ENCODE measurements at places on chromosomes 1 and 21.

- no peak for DNase-seq
Observed at GRCh38 chr1:41349361-41350054, 11.7 kb upstream of the FOXO6 start.

DNA sequence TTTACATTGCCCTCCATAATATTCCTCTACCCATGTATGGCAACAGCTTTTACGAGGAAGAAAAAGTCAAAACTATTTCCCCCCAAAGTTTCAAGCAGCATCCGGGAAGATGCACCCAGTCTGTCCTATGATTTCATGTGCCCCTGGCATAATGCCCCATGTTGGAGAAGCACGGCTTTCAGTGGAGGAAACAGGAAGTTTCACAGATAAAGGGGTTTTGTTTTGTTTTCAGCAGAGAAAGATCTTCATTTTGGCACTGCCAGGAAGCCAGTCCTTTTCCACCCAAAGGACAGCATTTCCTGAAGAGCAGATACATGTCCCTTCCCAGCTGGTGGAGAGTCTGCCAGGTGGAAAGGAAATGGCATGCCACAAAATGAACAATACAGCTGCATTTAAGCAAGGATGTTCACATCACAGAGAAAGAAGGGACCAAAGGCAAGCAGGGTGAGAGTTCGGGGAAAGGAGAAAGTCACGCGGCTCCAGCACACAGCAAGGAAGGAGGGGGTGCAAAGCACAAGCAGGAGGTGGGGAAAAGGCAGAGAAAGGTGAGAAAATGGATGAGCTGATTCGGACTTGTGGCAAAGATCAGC lies 95.3 kb upstream of the HIVEP3 start:
- DNase-seq = peak; percentile 15

- no peak for DNase-seq
Observed at GRCh38 chr21:45469273-45470086, 64.5 kb downstream of the COL18A1 start.

- DNase-seq = peak; percentile 38
Observed at GRCh38 chr1:50474859-50475809, 51.9 kb upstream of the DMRTA2 start.

DNA sequence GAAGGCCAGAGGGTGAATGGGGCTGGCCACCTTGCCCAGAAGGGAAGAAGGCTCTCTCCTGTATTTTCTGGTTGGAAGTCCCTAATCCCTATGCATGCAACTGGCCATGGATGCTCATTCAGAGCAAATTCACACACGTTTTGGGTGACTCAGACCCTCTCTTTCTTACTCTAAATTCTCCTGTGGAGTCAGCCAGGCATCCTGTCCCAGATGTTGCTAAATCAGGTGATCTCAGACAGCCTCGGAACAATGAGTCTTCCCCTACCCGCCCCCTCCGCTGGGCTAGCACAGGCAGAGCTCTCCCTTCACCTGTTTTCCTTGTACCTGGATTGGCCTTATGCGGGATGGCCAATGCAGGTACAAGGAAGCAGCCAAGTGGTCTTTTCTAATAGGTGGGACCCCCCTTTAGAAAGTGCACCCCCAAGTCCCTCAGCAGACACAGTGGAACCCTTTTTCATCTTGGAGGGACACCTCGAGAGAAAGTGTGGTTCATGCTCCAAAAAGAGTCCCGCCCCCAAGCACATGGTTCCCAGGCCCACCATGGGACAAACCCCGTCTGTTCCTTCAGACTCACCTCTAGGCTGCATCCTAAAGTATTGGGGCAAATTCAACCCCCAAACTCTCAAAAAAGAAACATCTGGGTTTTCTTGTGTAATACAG lies 8.6 kb downstream of the S100A6 start:
- no peak for DNase-seq

- DNase-seq = no peak
Observed at GRCh38 chr1:11144570-11145256, 44.4 kb upstream of the ANGPTL7 start.

- no peak for DNase-seq
Observed at GRCh38 chr21:37710546-37711285, 205.5 kb downstream of the KCNJ6 start.

- no peak for DNase-seq
Observed at GRCh38 chr1:18290740-18291412, 183.3 kb downstream of the IGSF21 start.

- peak; percentile 56 for DNase-seq
Observed at GRCh38 chr1:183622884-183623785, 12.4 kb downstream of the ARPC5 start.

- DNase-seq = no peak
Observed at GRCh38 chr1:79708646-79709265, 702.2 kb upstream of the ADGRL4 start.

DNA sequence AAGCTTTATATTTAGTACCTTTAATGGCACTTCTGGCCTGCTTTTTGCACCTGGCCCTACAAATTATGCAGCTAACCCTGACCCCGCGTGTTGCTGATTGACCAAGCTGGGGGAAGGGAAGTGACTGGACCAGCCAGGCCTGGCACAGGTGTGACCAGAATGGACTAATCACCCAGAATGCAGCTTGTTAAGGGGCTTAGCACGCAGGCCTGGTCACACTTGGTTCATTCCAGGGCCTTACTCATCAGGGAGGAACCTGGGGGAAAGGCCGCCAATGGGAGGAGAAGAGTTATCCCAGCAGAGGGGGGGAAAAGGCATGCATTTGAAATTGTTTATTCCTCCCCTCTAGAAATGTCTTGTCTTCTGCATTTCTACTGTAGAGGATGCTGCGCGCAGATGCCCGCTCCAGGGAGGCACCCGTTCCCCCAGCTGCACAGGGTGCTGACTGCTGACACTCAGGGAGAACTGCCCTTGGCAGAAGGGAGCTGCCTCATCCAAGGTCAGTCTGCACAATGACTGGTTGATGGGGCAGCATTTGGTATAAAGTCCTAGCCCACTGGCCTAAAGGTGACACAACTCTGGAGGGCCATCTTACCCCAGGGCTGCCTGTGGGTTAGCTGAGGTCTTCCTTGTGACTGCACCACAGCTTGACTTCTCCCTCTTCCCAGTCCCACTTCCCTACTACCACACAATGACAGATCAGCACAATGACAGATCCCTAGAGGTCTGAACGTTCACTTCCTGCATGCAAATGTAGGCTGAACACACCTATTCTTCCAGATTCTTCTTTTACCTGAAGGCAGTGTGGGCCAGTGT lies 29.0 kb downstream of the DHCR24 start:
- DNase-seq = no peak

GRCh38 chr1:231340328-231341013 lies 2.4 kb downstream of the SPRTN start:
- no peak for DNase-seq

- DNase-seq = no peak
Observed at GRCh38 chr1:231446138-231446537, 24.1 kb upstream of the EGLN1 start.

DNA sequence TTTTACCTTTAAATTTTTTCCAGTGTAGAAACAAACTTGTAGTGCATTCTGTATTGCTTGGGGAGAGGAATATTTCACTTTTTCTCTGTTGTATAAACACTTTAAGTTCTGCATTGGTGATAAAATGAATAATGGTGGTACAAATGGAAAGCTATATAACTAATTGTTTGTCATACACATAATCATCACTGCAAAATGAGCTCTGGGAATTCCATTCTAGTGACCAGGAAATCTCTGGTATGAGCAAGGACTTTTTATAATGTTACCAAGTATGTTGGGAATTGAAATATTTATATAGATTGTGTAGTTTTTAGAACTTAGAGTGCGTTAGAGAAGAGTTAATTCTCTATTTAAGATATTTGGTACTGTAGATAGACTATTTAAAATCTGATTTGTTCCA lies 5.0 kb upstream of the FMN2 start:
- no peak for DNase-seq

DNA sequence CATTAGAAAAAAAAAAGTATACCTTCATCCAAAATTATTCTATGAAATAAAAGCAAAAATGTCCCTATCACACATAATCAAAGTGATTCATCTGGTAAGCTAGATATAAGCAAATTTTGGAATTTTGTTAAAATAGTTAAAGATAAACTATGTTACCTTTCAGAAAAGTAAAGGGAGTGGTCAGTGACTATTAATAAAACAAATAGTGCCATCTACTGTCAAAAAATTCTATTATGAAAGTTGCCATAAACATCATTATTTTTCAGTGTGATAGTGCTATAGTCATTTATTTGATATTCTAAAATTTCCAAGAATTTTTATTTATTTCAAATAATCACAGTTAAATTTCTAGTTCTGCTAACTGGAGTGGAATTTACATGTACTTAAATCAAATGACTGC lies 803.7 kb downstream of the KCNT2 start:
- DNase-seq = no peak

- no peak for DNase-seq
Observed at GRCh38 chr1:162988869-162989268, 80.3 kb upstream of the RGS4 start.

Measured in endothelial cell of umbilical vein (primary cell).